GM23338 (cell line): ENCODE measurements at places on chromosomes 12 and 14. TPM values are rescaled to one million over a fixed set of nuclear protein-coding genes. Genes with fewer than 3 reads are reported as not detected.
A peak's percentile ranks its signal among the peaks of the same experiment; 100 is the strongest.

DNA sequence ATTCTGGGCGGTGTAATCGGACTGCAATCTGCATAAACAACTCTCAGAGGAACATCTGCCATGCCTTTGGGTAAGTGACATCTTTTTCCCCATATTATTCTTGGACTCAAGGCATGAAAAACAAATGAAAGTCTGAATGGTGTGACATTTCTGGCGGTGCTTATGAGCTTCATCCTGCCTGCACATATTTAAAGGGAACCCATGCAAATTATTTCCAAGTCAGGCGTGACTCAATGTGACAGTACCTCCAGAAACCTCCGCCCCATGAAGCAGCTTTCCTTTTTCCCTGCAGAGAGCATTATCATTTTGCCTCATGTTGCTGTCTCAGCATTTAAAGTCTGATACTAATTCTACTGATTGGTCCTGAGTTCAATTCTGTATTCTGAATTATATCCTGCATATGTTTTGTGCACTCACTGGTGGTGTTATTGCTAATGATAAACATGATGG is 585.4 kb downstream of the SNAPC1 start:
- no peaks in the 10 kb centered on the region for H3K36me3 ChIP-seq
- H3K4me3 ChIP-seq = no peak overlapping the region
- H3K4me1 ChIP-seq = no peaks in the 10 kb centered on the region

- no peak for DNase-seq
- no peaks in the 10 kb centered on the region for H3K27me3 ChIP-seq
- H3K4me3 ChIP-seq = no peak overlapping the region
- no peak overlapping the region for H3K27ac ChIP-seq
- H3K4me1 ChIP-seq = no peaks in the 10 kb centered on the region
Measured at GRCh38 chr12:91142221-91142631, 30.9 kb upstream of the LUM start.

LALBA gene
- total RNA-seq = not detected in 2 replicates

ACOT6 gene
- total RNA-seq = 0.83 TPM in 1 of 2 replicates, not detected in the other

KRT82 gene
- total RNA-seq = not detected in 2 replicates

GPRC5A gene
- total RNA-seq = 0.38 and 1.0 TPM in 2 replicates

DNA sequence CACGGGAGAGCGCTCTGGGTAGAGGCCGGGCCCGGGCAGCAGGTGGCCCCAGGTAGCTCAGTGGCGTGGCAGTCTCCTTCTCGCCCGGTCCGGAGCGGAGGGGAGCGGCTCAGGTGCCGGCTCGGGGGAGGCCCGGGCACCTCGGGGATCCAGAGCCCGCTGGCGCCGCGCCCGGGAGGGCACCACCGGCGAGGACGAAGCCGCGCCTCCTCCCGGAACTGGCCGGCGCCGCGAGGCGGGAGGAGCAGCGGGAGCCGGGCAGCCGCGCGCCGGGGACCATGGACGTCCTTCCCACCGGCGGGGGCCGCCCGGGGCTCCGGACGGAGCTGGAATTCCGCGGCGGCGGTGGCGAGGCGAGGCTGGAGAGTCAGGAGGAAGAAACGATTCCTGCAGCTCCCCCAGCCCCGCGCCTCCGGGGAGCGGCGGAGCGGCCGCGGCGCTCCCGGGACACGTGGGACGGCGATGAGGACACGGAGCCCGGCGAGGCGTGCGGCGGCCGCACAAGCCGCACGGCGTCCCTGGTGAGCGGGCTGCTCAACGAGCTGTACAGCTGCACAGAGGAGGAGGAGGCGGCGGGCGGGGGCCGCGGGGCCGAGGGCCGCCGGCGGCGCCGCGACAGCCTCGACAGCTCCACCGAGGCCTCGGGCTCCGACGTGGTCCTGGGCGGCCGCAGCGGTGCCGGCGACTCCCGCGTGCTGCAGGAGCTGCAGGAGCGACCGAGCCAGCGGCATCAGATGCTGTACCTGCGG is 21.5 kb upstream of the GNS start:
- H3K4me3 ChIP-seq = peak overlapping the region; percentile 70
- H3K27ac ChIP-seq = no peak overlapping the region

DNA sequence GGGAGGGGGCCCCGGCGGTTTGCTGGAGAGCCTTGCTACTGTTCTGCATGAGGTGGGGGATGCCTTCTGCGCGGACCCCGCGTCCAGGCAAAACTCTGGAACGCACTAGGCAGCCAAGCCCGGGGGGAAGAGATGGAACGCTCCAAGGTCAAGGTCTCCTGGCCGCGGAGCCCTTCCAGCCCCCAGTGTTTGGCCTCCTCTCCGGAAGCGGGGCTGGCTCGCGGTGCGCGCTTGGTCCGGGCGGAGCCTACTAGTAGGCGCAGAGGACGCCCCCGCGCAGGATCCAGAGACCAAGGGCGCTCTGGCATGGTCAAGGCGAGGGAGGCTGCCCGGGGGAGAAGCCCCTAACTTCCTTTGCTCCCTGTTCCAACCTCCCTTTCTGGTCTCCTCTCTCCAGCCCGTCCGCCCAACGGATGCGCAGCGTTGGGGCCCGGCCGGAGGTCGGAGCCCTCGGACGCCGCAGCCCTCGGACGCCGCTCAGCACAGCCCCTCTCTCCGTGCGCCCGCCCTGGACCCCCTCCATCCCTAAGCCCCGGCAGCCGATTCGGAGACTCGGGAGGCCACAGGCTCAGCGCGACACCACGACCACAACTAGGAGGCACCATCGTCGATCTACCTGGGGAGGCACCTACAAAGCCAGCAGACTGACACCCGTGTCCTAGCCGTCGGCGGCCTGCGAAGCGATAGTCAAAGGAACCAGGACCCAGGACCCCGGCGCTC is 669 bp upstream of the KCNK13 start:
- H3K36me3 ChIP-seq = no peaks in the 10 kb centered on the region
- peak overlapping the region; percentile 86 for H3K4me3 ChIP-seq
- H3K27ac ChIP-seq = no peak overlapping the region
- DNase-seq = peak; percentile 63
- H3K4me1 ChIP-seq = peaks cover 28% of the 10 kb centered on the region

FIGNL2 gene
- total RNA-seq = 4.1 and 5.2 TPM in 2 replicates

FGF23 gene
- total RNA-seq = 0.23 and 0.56 TPM in 2 replicates

DNA sequence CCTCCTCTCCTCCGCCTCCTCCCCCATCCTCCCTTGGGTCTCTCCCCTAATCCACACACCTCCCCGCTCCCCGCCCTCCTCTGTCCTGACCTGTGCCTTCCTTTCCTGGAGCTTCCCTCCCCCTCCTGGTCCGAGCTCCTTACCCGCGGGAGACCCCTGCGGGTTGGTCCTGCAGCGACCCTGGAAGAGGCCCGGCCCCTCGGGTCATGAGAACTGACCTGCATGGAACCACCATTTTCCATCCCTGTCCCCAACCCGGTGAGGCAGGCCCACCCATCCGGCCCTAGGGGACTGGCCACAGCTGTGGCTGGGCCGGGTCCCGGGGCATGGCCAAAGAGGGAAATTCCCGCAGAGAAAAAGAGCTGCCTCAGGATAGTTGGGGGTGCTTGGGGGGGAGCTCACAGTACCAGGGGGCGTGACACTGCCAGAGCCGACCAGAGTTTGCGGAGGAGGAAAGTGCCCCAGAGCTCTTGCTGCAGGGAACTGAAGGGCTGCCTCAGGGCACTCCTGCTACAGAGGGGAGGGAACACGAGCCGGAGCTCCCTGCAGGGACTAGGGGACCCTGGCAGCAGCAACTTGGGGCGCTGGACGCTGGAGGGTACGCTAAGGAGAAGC is 613 bp downstream of the ARHGEF40 start:
- DNase-seq = peak; percentile 82
- peak overlapping the region; percentile 92 for H3K27ac ChIP-seq
- H3K27me3 ChIP-seq = peaks cover 27% of the 10 kb centered on the region
- H3K36me3 ChIP-seq = peaks cover 4% of the 10 kb centered on the region; the same call in 1 of the 2 replicates
- H3K4me3 ChIP-seq = peak overlapping the region; percentile 95
